ENCODE measurements at places on chromosomes 6 and 20.

DNA sequence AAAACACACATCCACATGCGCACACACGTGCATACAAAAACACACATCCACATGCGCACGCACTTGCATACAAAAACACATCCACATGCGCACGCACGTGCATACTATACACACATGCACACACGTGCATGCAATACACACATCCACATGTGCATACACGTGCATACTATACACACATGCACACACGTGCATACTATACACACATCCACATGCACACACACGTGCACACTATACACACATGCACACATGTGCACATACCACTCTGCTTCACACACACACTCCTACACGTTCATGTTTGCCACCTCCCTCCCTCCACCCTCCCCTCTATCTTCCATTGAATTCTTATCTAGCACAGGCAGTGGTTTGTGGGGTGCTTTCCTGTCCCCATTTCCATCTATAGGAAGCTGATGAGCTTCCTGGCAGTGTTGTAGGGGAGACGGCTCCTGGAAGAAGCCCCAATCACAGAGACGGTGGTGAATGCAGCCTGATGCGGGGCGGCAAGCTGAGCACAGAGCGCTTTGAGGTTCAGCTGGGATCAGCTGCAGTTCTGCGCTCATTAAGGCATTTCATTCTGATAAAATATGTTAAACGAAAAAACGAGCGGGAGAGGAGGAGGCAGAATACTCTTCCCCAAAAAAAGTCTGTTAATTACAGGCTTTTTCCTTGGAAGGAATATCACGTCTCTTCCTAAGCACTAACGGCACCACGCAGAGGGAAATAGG lies 287.7 kb downstream of the TAF4 start:
- DNase-seq = no peak

GRCh38 chr6:148709577-148709976 lies 37.3 kb upstream of the UST start:
- DNase-seq = no peak

DNA sequence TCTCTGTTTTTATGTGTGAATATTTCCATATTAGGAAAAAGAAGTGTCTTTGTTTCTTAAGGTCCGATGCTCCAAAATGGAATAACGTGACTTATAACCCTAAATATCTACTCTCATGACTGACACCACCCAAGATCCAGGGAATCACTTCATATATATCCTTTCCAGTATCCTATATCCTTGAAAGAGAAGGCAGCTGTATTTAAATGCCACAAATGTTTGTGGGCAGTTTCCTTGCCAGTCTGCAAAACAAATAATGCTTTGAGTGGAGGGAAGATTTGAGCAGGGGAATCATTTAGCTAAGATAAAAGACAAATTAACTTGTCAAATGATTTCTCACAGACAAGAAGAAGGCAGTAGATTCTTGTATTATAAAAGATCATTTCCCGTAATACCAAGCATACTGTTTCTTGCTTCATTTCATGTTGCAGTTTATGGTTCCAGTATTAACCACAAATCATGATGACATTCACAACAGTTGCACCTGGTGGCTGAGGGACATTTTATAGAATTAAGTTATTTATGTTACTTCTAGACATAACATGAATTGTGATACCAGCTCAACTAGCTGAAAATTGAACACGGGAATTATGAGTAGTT lies 30.0 kb upstream of the FABP7 start:
- no peak for DNase-seq

GRCh38 chr20:56504373-56505005 lies 20.1 kb upstream of the FAM209A start:
- DNase-seq = no peak

- DNase-seq = peak; percentile 61
Measured at GRCh38 chr6:32086661-32087573, 22.2 kb downstream of the TNXB start.

- DNase-seq = peak; percentile 44
Measured at GRCh38 chr6:148857798-148858390, 111.1 kb downstream of the UST start.

DNA sequence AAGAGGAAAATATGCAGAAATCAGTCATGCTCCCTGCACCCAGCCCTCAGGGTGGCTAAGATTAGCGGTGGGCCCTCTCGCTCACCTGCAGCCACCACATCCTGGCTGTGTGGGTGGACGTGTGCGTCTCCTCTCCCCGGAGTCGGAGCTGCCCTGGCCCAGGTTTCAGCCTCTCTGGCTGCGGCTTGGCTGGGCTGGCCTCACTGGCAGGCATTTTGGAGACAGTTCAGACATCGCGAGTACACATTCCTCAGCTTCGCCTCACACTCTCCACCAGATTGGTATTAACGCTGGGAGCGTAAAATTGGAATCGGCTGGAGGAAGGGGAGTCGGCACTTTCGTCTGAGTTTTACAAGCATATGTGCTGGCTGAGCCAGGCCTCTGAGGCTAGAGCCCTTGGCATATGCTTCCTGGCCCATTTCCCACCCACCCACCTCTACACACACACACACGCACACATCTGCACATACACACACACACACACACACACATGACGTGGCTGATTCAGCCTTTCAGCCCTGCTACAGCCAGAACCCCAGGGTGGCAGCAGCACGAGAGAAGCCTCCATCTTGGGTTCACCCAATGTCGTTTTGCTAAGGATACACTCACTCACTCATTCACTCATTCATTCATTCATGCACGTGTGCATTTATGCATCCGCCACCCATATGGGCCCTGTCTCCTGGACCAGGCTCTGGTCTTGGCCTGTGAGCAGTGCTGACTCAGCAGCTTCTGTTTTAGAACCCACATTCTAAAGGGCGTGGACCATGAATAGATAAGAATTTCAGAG lies 42.9 kb downstream of the BCAS4 start:
- DNase-seq = peak; percentile 99

DNA sequence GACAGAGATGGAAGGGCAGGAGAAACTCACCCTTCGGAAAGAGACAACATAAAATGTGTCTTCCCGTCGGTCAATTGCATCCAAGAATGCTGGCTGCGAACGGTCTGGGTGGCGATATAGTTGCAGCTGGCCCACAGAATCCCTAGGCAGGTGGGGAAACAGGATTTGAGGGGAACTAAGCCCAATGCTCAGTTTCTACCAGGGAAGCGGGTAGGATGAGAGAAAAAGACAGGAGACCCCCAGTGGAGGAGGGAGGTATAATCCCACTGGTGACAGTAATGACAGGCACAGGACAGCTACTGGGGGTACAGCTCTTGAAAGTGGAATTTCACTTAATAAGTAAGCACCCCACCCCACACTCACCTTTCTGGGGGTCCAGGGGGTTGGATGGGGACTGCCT lies 7.5 kb upstream of the TNXB start:
- no peak for DNase-seq

DNA sequence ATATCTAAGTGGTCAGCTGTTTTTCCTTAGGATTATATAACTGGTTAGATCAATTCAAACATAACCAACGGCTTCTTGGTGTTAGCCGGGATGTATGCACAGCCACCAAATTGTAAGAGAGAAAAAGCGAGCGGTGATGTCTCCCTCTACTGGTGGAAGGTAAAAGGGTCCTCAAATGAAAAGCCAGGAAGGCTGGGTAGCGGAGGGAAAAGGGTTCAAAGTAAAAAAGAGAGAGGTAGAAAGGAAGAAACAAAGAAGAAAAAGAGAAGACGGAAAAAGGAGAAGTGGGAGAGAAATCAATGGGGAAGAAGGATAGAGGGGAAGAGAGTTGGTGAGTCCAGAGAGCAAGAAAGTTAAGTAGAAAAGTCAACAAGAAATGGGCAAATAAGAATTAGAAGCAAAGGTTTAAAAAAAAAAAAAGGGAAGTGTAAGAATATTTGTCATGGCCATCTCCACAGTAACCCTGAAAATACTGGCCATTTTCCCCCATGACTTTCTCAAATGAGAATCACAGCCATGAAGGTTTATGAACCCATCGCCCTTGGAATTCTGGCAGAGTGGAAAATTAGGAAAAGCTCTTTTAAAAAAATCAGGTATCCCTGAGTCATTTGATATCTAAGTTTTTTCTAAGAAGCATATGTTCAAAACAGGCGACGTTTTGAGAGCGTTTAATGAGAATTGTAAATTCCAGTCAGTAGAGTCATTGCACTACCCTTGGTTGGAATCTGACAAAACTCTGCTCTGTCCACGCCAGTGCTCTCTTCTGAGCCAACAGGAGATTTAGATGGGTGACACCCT lies 155.6 kb upstream of the SNX9 start:
- peak; percentile 89 for DNase-seq

DNA sequence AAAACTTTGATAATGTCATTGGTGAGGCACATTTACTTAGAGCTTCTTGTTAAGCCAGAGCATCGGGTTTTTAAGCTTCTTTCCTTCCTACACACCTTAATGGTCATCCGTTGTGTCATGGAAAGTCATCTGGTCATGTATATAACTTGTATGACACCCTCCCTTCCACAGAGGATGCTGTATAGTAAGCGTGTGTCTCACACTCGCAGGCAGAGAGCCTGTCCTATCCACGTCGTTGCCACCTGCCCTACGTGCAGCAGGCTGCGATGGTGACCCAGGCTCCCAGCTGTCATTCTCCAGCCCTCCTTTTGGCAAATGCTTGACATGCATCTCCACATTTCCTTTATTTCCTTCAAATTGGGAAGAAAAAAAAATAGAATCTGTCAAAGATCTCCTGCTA lies 85.6 kb downstream of the MYB start:
- no peak for DNase-seq

GRCh38 chr6:15776458-15776980 lies 113.7 kb upstream of the DTNBP1 start:
- DNase-seq = no peak

DNA sequence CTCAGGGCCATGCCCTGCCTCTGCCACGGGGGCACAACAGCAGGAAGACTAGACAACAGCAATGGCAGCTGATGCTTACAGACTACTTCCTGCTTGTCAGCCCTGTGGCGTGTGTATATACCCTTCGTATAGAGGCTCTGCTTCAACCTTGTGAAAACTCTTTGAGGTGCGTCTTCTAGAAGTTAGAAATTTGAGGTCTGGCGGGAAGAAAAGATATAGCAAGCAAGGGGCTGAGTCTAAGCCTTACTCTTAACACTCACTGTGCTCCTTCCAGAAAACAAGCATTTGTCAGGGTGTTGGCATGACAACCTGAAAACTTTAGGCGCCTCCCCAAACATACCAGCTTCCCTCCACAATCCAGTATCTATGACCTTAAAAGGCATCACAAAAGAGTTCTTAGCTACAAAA lies 33.3 kb downstream of the JPH2 start:
- DNase-seq = no peak

- no peak for DNase-seq
Measured at GRCh38 chr20:23362392-23363256, 642 bp downstream of the GZF1 start.
